ENCODE measurements at places on chromosomes 16 and 17. TPM values are rescaled to one million over a fixed set of nuclear protein-coding genes. Genes with fewer than 3 reads are reported as not detected.

DNA sequence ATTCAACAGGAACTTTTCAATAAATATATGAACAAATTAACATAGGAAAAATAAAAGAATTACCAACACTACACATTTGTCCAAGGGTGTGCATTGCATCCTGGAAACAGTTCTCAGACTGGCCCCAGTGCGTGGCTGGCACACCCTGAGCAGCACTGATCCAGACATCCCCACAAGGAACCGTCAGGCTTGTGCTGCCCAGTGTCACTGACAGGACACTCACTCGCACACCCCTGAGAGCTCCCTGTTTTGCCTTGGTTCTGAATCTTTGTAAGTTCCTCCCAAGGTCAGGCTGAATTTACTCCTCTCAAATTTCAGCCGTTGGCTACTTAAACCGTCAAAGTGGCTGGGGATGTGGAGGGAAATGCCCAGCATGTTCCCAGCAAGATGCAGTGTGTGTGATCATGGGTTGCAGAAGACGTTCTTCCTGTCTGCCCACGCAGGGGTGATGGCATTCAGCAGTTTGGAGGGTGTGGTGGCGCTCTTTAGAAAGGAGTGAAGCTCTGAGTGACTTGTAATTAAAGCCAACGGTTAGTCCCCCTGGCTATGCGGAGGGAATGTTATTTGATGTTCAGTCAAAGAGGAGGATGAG, 1.7 kb downstream of the MT2A start:
- H3K4me1 ChIP-seq: peaks cover 74% of the 10 kb centered on the region
- peak; percentile 93 for DNase-seq
- H3K27ac ChIP-seq: peak overlapping the region; percentile 98

DNA sequence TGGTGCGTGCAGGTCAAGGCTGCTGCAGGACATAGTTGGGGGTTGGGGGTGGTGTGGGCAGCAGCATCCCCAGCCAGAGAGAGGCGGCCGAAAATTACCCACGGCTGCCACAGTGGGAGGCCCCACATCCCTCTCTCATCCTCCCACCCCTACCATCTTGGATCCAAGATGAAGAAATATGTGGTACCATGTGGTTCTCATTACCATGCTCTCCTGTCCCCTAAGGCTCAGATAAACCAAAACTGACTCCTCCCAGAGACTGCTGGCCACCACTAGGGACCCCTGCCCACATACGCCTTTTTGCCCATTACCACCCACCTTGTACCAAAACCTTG, 120.4 kb downstream of the HIC1 start:
- H3K4me1 ChIP-seq: no peaks in the 10 kb centered on the region
- no peak overlapping the region for H3K4me3 ChIP-seq

GRCh38 chr17:50946223-50946890, 80.2 kb upstream of the TOB1 start:
- no peak overlapping the region for H3K4me3 ChIP-seq
- H3K27ac ChIP-seq: no peak overlapping the region
- no peaks in the 10 kb centered on the region for H3K36me3 ChIP-seq
- no peaks in the 10 kb centered on the region for H3K27me3 ChIP-seq
- DNase-seq: no peak

GRCh38 chr16:28538733-28539596, at the start of gene NUPR1:
NUPR1 (minus strand) TSS chr16:28538974; CDS start chr16:28538907, 67 bp downstream.
- H3K4me1 ChIP-seq: peaks cover 28% of the 10 kb centered on the region
- no peak within 1 kb of the TSS for H3K4me3 ChIP-seq
- no peaks in the 10 kb centered on the region for H3K36me3 ChIP-seq
- H3K27ac ChIP-seq: no peak within 1 kb of the TSS
- no peak for DNase-seq

The IL34 gene
- not detected for total RNA-seq

The FOXO3B gene
- 4.6 TPM for total RNA-seq

All from activated CD4-positive, alpha-beta T cell treated with anti-CD3 and anti-CD28 coated beads for 36 hours (primary cell).